ENCODE measurements at places on chromosomes 2 and 18.

- DNase-seq: no peak
Observed at GRCh38 chr18:250685-251084, 17.2 kb downstream of the THOC1 start.

DNA sequence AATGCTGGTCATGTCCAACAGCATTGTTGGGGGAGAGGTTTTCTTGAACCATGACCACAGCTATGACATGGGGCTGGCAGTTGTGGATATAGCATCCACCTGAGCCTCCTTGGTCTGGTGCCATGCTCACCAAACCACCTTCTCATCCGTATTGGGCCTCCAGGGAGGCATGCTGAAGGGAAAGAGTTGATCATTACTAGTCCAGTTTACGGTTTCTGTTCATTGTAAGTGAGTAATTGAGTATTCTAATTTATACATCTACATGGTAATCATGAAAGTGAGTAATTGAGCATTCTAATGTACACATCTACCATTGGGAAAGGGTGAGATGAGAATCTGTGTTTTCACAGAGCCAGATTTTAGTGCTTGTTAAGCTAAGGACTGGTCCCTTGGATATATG lies 6.8 kb downstream of the TMEM87B start:
- no peak for DNase-seq

DNA sequence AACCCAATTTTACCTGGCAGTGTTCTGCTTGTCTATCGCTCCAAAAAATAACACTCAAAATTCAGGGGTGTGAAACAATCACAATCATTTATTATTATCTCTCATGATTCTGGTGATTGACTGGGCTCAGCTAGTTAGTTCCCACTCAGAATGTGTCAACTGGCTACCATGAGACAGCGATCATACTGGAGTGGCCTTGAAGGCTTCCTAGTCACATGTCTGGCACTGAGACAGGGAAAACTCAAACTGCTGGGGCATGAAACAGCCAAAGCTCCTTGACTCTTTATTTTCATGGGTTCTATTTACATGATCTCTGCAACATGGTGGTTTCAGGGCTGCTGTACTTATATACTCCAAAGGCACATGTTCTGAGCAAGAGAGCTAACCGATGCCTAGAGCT lies 6.2 kb upstream of the ANXA4 start:
- DNase-seq: no peak

DNA sequence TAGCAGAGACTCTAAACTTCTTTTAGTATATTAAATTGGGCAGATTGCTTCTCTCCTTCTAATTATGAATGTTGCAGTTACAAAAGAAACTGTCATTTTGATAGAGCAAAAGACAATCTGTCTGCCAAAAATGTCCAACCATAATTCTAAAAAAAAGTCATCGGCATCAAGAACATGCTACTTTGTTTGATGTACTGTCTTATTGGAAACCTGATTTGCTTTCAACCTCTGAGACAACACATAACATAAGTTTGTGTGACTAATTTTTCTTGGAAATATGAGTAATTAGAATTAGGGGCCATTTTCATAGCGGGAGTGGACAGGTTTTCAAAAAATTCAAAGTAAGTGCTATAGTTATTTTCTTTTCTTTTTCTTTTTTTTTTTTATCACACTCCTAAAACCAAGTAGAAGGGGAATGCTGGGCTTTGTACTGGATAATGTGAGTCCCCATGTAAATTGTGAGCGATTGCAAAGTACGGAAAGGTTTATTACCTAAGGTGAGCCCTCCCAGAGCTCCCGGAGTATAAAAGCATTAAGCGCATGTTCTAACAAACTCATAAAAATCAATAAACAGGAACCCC lies 59.1 kb downstream of the ZEB2 start:
- DNase-seq: no peak

DNA sequence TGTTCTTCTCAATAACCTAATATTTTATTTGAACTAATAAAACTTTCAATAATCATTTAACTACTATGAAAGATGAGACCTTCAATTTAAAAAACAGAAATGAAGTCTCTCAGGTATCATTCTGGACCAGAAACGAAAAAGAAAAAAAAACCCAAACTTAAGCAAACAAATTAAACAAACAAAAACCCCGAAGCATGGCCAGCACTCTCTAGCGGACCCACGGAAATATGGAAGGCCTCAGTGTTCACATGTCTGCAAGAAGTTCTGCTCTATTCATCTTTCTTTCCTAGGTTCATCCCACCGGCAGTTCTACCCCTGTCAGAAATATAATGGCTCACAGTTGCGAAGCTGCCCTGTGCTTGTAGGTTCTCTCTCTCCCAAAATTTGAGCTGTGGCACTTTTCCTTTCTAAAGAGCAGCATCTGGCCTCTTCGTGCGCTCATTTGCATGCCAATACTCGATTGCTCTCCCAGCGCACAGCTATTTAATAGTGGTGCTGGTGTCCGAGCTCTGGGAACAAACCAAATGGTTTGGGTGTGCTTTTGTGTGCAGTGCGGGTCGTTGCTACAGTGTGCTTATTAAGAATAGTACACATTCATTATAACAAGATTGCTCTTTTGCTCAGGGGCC lies 129.0 kb upstream of the ZEB2 start:
- DNase-seq: no peak

DNA sequence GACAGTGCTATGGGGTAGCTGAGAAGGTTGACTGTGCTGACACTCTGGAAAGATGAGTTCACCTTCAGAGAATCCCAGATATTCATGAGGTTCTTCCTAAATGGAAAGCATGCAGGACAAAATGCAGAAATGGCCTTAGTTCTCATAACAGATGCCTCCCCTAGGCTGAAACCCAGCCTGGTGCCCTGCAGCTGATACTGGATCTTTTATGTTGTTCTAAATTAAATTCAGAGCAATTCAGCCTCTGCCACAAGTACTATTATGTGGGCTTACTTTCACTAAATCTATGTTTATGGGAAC lies 172.0 kb upstream of the SERPINE2 start:
- DNase-seq: no peak

GRCh38 chr2:210230518-210230917 lies 5.3 kb upstream of the ACADL start:
- DNase-seq: no peak

GRCh38 chr18:24170360-24170759 lies 31.5 kb downstream of the CABYR start:
- DNase-seq: no peak
